Stimulated activated CD4-positive, alpha-beta T cell treated with anti-CD3 and anti-CD28 coated beads, Interleukin-15, amount 100 ng/mL, for 1 hour (primary cell): ENCODE measurements at places on chromosomes 4 and X.

DNA sequence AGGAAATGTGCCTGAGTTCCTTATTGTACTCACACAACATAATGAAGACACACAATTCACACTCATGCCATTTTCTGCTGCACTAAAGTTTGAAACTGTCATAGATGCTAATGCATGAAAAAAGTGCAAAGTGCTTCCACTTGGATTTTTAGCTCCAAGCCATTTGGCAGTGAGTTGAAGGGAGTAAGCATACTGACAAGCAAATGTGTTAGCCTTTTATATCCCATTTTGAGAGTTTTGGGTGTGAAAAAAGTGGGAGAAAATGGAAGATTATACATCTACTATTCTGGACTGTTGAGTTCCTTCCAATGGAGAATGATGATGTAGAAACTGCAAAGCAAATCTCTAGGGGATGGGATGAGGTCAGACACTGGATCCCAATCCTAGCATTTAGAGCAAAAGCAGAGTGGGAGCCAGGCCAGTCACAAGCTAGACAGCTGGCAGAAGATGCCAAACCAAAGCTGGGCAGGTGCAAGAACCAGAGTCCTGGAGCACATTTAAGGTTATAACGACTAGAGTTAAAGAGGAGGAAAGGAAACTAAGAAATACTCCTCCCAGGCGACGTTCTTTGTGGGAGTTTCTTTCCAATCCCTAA, 216.8 kb downstream of the FBXO8 start:
- no peak for DNase-seq

DNA sequence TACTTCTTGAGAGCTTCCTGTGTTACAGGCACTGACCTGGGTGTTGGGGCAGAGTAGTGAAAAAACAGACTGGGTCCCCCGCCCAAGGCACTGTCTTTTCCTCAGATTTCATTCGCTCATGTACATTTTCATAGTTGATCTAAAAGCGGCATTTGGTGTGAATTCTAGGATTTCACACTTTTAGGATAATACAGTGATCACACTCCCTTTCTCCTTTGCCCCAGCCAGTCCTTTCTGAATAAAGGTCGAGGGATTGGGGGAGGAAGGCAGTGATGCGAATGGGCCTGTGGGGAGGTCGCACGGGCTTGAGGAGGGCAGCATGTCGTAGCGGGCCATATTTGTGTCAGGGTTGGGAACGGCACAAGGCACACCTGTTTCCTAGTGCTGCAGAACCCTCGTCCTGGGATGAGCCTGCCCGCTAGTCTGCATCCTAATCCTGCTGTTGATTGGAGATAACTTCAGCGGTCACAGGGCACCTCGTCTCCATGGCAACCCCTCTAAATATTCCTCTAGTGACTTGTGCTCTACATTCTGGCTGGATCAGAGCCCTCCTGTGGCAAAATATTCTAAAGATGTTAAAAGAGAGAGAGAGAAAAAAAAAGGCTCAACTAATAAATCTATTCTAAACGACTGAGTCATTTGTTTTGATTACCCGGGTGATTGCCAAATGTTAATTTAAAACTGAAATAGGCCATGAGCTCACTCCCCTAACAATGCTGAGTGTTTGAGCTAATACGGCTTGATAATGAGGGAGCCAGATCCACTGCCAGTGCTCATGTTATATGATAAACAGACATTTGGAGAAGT, 21.8 kb downstream of the FHL1 start:
- DNase-seq = no peak

DNA sequence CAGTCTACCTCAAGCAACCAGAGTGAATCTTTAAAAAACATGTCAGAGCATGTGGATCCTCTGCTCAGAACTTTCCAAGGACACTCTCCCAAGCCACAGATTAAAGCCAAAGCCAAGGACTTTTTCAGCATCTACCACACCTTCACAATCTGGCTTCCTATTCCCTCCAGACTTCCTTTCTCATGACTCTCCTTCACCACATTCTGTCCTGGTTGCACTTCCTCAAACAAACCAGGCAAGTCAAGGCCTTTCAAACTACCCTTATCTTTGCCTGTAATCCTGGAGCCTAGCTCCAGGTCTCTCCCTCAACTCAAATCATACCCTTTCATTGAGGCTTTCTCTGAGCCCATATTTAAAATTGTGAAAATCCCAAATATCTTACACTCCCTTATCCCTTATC, 191.6 kb upstream of the GALNTL6 start:
- no peak for DNase-seq

DNA sequence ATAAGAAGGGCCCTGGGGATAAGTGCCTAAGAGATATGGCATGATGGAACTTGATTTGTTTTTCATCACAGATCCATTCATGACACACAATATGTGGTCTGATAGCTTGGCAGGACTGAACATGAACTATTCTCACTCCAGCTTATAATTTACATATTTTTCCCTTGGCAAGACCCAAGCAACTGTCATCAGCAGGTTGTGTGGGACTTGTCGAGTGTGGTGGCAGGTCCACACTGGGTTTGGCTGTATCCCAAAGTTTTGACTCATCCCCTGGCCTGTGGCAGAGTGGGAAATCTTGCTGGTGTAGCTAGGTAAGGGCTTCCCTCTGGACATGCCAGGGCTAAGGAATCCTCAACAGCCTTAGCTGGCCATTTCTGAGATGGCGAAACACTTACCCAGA, 81.0 kb upstream of the STIM2 start:
- DNase-seq = no peak

- DNase-seq = no peak
Measured at GRCh38 chrX:29295987-29296680, 708.9 kb downstream of the IL1RAPL1 start.

DNA sequence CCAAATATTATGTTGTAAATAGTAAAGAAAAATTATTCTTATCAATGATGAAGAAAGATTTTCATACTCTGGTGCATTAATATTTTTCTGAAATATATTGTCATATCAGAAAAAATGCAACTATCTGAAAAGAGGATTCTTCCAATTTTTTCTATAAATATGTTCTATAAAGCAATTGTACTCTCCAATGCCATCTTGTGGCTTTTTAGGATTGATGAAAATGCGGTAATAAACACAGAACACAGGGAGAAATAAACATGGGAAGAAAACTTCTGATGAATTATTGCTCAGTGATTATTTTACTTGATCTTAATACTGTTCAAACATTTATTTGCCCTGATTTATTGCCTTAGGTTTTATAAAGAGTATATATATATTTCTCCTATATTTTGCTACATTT, 215.4 kb downstream of the IL1RAPL1 start:
- no peak for DNase-seq

DNA sequence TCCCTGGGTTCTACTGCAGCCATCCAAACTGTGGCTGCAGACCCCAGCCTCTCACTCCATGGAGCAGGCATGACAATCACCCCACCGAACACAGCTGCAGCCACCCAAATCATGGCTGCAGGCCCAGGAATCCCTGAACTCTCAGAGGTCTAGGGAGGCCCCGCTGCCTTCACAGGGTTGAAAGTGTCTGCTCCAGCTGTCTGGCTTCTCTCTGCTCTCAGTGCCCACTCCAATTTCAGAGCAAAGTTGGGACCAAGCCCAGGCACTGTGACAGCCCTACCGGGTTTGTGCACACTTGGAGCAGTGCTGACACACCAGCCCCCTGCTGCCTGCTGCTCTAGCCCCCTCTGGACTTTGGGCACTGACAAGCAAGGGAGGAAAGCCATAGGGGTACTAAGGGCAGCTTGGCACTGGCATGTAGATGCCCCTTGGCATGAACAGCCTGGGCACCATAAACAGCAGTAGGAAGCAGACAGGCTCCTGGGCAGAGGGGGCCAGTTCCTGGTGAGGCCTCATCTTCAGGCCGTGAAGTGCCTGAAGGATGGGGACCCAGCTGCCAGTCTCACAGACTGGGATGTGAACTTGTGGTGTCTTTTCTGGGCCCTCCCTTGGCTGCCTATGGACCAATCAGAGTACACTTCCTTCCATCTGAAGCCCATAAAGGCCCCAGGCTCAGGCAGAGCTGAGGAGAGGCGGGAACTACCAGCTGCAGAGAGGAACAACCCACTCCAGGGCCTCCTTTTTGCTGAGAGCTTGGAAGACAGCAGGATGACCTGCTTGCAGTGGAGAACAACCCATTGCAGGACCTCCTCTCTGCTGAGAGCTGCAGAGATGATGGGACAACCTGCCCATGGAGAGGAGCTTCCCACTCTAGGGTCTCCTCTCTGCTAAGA, 68.8 kb downstream of the TECRL start:
- no peak for DNase-seq

GRCh38 chr4:853416-853781, 27.5 kb upstream of the CPLX1 start:
- no peak for DNase-seq

- no peak for DNase-seq
Measured at GRCh38 chr4:100805538-100805937, 287.7 kb upstream of the EMCN start.

- no peak for DNase-seq
Measured at GRCh38 chrX:14932136-14932535, 58.9 kb downstream of the MOSPD2 start.

GRCh38 chrX:111131572-111131971, 35.6 kb downstream of the PAK3 start:
- no peak for DNase-seq

- DNase-seq = no peak
Measured at GRCh38 chr4:13762130-13762529, 134.6 kb upstream of the BOD1L1 start.

- DNase-seq = no peak
Measured at GRCh38 chrX:119672426-119672825, 20.5 kb downstream of the SEPTIN6 start.

DNA sequence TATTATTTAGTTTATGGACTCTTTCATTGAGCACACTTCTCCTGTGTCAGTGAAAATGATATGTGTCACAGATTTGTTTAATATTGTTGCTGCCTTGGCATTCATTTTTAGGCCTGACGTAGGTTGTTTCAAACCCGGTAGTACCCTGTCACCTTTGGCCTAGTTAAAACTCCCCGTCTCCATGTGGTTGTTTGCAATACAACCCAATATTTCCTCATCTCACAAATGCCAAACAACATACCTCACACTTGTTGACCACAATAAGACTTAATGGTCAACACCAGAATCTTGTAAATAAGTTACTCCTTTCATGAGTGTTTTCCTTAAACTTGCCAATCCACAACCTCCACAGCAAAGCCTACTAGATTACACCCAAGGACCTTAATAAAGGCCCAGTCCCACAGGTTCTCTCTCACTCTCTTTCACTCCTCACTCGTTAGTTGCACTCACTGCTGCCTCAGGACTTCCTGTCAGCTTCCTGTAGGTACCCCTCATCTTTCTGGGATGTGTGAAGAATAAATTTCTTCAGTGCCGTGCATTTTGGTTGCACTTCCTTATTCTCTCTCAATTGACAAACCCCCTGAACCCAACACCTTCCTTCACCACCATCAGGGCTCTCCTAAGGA, 31.3 kb downstream of the IL13RA2 start:
- no peak for DNase-seq

- DNase-seq = no peak
Measured at GRCh38 chr4:118813561-118813960, 22.4 kb downstream of the SEC24D start.

DNA sequence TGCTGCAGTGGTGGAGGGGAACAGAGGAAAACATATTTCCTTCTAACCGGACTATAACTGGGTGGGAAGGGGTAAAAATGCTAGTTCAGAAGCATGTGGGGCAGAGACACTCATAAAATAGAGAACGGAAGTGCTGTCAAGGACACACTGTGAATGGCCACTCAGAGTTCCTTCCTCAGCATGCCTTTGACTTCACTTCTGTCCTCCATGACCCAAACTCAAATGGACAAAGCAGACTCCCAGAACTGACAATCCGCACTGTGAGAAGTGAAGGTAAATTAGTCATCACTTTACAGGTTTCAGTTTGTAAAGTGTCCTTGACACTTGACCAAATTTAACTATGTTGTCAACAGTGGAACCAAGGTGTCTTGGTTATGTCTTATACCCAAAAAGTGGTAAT, 30.2 kb upstream of the ELF2 start:
- no peak for DNase-seq

DNA sequence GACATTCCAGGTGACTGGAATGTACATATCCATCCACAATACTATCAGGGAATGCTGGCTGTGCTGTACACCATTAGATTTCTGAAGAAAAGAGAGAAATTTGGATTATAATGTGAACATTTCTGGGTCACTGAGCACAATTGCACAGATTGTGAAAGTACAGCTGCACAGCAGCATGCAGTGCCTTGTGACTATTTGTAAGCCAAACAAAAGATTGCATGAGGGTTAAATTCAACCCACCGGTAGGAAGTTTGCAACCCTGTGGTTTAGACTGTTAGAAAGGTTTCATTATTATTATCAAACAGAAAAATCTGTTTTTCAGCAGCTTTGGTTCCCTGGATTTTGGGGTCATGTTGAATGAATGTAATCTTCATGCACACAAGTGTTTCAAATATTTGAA, 24.5 kb downstream of the DDIT4L start:
- DNase-seq = no peak

GRCh38 chrX:70281951-70282350, at the start of gene RAB41:
TSS of gene RAB41 (plus strand) at chrX:70282172. CDS start at chrX:70282218, 46 bp downstream.
- no peak for DNase-seq

DNA sequence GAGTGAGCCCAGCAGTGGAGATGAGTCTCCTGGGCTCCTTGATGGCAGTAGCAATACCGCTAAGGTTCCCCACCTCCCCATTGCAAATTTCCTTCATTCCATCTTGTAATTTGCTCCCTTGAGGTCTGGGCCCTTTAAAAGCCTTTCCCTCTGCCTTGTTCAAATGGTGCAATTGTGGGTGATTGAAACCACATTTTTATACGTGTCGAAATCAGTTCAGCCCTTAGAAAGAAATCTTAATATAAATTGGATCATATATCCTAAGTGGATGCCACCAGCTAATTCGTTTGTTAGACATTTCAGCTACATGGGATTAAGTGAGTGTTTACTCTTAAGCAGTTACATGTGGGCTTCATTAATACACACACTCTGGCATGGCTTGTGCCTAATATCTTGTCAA, 68.6 kb downstream of the NHS start:
- no peak for DNase-seq

DNA sequence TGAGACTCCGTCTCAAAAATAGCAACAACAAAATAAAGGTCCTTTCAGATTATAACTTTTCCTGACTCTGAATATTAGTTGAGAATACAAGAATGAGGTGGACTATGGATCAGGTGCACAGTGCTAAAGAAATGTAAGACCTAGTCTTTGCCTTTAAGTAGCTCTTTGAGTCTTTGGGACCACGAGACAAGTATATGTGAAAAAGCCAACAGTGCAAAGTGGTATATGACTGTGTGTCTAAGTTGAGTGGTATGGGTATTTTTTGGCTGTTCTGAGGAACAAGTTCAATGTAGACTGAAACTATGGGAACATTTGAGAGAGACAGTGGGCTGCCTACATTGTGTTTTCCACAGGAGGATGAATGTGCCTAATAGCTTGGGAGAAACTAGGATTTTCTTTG, 2.8 kb downstream of the GAB1 start:
- DNase-seq = no peak
